ENCODE measurements at places on chromosomes 2 and 18.

GRCh38 chr2:187541086-187542085, 12.8 kb downstream of the TFPI start:
- peak; percentile 50 for DNase-seq

DNA sequence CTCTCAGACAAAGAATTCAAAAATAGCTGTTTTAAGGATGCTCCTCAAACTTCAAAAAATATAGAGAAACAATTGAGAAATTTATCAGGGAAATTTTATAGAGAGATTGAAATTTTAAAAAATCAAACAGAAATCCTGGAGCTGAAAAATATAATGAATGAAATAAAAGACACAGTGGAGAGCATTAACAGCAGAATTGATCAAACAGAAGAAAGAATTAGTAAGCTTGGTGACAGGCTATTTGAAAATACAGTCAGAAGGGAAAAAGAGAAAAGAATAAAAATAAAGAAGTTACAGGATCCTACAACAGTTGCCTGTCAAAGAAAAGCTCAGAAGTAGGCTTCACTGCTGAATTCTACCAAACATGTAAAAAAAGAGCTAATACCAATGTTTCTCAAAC, 293.8 kb upstream of the VWC2L start:
- no peak for DNase-seq

GRCh38 chr2:133788386-133788785, 220.1 kb upstream of the NCKAP5 start:
- DNase-seq = no peak

DNA sequence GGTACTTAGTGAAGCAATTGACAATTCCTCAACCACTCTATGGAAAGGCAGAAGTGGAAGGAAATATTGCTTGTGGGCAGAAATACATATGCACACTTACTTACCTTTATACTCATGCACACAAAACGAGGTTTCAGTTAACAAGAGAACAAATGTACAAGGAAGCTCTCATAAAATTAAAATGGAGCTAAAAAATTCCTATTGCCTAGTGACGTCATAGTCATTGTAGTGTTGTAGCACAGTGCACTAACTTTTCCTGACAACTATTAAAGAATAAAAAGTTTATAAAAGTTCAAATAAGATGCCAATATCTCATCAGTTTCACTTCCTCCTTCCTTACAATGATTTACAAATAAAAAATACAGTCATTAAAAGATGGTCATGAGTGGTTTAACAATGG, 1161.9 kb upstream of the NRXN1 start:
- DNase-seq = no peak

- no peak for DNase-seq
These were observed 105.5 kb upstream of the HDAC4 start for GRCh38 chr2:239506101-239506857.

DNA sequence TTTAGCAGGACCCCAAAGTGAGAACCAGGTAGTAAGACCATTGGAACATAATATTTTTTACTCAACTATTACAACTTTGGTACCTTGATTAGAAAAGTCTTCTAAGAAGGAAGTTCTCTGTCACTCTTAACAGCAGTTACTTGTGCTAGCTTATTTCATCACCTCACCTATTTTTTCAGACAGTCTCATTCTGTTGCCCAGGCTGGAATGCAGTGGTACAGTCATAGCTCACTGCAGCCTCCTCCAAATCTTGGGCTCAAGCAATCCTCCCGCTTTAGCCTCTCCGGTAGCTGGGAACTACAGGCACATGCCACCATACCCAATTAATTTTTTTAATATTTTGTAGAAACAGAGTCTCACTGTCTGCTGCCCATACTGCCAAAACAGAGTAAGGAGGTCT, 18.0 kb downstream of the ARPC2 start:
- DNase-seq = no peak

DNA sequence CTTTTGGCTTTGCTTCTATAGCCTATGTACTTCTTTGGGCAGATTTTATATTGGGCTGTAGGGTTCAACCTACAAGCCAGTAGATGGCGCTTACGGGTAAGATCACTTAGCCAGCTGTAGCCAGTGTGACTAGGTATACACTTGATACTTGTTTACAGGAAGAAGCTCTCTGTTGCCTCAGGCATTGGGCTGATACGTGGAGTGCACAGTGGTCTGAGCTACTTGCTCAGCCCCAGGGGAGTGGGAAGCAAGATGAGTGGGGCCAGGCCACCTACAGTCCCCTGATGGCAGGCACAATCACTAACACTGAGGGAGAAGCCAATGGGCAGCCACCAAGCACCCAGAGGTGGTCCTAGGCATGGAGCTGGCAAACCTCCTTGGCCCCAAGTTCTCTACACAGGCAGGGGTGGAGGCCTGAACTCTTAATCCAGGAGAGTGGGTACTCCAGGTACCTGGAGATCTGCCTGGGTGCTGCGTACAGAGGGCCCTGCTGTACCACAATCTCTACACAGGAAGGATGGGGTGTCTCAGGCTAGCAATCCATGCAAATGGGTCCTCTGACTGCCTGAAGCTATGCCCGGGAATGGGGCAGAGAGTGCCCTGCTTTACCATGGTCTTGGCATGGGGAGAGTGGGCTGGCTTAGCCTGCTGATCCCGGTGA, 122.2 kb downstream of the NCOA1 start:
- DNase-seq = peak; percentile 40

DNA sequence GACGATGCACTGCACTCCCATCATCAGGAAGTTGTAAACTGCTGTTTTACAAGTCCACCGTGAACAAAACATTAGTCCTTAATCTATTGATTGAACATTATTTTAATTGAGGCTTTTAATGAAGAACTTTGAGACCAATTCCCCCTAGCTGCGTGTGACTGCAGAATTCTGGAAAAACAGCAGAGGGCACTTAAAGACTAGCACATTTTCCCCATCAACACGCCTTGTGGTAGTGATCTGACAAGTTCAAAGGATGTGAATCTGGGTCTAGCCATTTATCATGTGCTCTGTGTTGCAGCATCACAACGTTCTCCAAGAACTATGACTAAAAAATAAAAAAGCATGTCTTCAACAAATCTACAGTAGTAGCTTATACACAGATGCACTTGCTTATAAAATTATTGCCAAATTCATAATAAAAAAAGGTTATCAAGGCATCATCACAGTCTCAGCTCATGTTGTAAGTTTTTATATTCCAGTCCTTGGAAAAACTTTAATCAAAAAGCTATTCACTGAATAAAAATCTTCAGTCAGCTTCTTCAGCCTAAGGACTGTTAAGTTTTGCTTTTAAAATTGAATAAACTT, 35.8 kb downstream of the SKOR2 start:
- DNase-seq = peak; percentile 25

GRCh38 chr2:179751163-179751809, 110.1 kb downstream of the ZNF385B start:
- DNase-seq = no peak

GRCh38 chr2:3113122-3113521, 264.5 kb downstream of the EIPR1 start:
- no peak for DNase-seq

DNA sequence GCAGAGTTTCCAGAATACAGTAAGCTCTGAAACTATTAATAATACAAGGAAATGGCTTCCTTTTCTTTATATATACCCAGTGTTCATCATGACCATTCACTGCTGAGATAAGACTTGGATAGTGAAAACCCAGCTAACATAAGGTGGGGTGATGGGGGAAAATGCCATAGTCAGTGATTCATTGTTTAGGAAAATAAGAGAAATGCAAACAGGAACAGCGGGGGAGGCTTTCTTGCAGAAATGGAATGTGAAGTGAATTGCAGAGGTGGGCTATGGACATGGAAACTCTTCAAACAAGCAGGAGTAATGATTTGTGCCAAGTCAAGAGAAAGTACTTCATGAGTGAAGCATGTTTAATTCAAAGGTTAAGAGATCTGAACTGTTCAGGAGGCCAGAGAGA, 519.4 kb downstream of the TDRD15 start:
- DNase-seq = no peak

DNA sequence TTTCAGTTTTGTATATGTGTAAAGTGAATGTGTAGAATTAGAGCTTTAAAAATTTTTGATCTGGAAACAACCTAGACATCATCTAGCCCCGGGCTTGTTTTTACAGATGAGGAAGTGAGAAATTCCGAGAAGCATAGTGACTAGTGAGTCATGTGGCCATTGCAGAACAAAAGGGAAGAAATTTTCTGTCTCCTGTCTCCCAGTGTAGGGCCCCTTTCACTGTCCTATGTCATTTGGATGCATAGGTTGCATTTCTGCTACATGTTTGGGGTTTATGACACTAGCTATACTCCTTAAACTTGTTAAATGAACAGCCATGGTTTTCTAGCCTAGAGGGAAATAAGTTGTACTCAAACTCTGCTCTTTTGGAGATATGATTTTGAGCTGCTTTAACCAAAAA, 84.6 kb downstream of the PLCL1 start:
- no peak for DNase-seq

GRCh38 chr2:173149491-173149890, 73.8 kb downstream of the MAP3K20 start:
- DNase-seq = no peak

DNA sequence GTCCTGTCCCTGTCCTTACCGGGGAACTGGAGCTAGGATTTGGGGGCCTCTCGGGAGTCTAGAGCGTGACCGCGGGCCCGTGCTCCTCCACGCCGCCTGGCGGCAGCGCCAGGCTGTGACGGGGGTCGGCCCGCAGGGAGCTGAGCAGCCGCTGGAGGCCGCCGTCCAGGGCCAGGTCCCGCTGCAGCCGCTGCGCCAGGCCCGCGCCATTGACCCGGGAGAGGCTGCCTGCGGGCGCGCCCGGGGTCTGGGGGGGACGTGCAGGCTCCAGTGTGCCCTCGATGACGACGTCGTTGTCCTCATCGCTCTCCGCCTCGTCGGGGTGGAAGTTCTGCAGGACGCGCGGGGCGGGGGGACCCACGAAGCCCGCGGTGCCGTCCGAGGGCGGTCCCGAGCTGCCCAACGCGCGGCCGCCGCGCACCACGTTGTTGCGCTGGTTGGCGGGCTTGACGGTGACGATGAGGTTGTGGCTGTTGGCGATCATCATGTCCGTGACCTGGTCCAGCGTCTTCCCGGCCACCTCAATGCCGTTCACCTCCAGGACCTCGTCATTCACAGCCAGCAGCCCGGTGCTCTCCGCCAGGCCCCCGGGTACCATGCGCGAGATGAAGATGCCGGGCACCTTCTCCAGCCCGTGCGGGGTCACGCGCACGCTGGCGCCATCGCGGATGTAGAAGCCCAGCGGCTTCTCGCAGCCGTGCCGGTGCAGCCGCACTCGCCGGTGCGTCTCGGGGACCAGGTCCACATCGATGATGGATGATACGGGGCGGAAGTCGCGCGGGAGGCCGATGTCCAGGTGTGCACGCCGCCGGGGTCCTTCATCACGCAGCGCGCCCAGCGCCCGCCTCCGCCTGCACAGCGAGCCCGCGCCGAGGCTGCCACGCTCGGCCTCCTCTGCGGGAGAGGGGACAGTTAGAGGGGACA, 50.9 kb downstream of the ADNP2 start:
- DNase-seq = no peak

- DNase-seq = no peak
These were observed 52.2 kb downstream of the ODC1 start for GRCh38 chr2:10395893-10396292.

DNA sequence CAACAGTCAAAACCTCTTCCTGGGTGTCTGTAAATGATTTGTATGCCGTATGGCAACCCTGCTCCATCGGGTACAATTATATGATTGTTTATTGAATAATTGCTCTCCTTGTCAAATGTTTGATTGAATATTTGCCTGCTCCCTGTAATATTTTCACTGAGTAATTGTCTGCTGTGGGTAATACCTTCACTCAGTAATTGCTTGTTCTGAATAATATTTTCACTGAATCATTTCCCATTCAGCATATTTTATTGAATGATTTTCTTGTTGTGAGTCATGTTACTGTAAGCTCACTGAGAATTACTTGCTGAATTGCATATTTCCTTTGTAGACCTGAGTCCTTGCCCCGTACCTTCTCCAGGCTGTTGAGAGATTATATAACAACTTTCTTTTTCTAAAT, 535.2 kb downstream of the METTL4 start:
- no peak for DNase-seq

DNA sequence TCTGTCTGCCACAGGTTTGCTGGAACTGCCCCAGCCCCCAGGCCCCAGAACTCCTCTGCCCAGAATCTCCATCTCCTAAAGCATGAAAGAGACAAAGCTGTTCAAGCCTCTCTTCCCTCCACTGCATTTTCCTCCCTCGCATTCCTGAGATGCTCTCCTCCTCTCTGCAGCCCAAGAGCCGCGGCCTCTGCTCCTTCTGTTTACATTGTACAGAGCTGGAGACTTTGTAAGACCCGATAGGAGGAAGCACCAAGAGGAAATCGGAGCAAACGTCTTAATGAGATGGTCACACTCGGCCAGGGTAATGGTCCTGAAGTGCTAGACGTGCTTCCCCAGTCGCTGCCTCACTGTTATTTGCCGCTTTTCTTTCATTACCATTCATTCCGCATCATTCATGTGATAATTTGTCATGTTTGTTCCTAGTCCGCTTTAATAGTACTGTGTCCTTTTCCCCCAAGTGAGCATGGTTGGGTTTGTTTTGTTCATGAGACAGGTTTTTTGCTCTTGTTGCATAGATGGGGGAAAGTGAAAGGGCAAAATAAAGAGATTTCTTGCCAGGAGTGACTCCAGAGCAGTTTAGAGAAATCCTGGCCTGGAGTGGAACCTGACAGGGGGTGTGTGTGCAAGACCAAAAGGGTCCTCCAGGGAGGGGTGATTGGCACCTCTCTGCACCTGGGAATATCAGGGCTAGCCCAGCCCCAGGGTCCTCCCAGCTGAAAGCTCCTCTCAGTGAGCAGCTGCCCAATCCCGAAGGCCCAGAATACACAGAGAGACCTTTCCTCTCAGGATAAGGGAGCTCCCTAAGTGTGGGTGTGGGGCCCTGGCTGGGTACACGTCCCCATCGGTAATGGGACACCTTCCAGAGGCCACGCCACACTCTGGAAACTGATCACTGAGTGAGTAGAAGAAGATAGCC, 44.9 kb upstream of the ID2 start:
- DNase-seq = no peak

GRCh38 chr2:23694058-23695045, 232.6 kb downstream of the ATAD2B start:
- DNase-seq = no peak

- no peak for DNase-seq
These were observed 48.5 kb downstream of the CCDC138 start for GRCh38 chr2:108835040-108835439.

GRCh38 chr18:13211534-13211933, 7.0 kb upstream of the LDLRAD4 start:
- DNase-seq = no peak

GRCh38 chr18:32040936-32041335, 22.3 kb downstream of the RNF125 start:
- DNase-seq = no peak

- DNase-seq = no peak
These were observed 328.8 kb downstream of the OSR1 start for GRCh38 chr2:19029655-19030054.

GRCh38 chr2:232310696-232311095, 67.9 kb upstream of the ALPP start:
- DNase-seq = no peak

GRCh38 chr2:43925431-43925830, 70.4 kb downstream of the LRPPRC start:
- no peak for DNase-seq

DNA sequence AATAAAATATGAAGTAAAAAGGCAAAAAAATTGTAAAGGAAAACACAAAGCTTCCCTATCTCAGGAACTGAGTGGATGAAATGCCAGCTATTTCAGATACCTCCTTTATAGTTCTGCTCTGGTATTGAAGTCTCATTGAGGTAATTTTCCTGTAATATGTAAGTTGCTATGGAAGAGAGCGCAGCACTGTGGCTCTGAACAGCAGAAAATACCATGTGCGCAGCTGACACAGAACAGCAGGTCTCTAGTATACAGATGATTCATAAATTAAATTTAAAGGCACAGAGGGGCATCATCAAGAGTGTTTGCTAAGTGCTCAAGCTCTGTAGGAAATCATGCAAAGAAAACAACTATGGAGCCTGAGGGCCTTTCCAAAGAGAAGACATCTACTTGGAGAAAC, 315.3 kb upstream of the CDH7 start:
- DNase-seq = no peak
